ENCODE measurements at places on chromosomes 6 and 20. TPM values are rescaled to one million over a fixed set of nuclear protein-coding genes. Genes with fewer than 3 reads are reported as not detected.

L3MBTL1 gene
- 17.0 TPM for total RNA-seq

JPH2 gene
- not detected for total RNA-seq

COL10A1 gene
- total RNA-seq, result not detected

C20orf144 gene
- total RNA-seq, result 0.41 TPM

BMP2 gene
- total RNA-seq, result 0.66 TPM

PTK7 gene
- 5.6 TPM for total RNA-seq

KCNG1 gene
- total RNA-seq, result not detected

SOBP gene
- not detected for total RNA-seq

ROS1 gene
- total RNA-seq, result not detected

SYNE1 gene
- total RNA-seq, result 570 TPM

Data from natural killer cell (primary cell).